H1 (cell line): ENCODE measurements at places on chromosomes 7 and 10. TPM values are rescaled to one million over a fixed set of nuclear protein-coding genes. Genes with fewer than 3 reads are reported as not detected.

- H3K36me3 ChIP-seq, result no peaks in the 10 kb centered on the region
- H3K27me3 ChIP-seq, result no peaks in the 10 kb centered on the region
- no peak overlapping the region for H3K4me3 ChIP-seq
- no peaks in the 10 kb centered on the region; the same call in 1 of the 2 replicates for H3K4me1 ChIP-seq
Observed at GRCh38 chr7:17195576-17195975, 102.9 kb upstream of the AHR start.

DNA sequence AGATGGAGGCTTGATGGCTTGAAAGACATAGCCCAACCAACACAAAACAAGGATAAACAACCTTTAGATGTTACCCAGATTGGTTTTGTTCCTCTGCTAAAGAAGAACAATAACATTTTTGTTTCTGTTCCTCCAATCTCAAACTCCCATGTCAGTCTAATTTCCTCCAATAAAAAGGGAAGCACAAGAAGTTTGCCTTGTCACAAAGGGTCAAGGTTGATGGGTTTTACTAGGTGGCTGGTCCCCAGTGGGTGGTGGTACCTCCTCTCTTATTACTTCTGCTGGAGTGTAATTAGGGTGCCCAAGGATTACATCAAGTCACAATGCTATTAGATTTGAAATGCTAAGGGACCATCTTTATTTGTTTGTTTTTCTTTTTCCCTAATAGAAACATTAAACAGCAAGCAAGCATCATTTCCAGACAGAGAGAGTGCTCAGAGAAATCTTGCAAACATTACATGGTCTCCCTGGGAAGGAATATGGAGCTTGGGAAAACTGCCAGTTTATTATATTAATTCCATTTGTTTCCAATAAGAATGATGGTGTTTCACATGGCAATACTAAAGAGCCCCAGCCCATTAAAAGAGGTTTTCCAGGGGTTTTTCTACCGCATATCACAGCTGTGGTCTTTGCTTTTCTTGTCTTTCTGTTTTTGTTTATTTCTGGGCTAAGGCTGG is 78.3 kb upstream of the AOAH start:
- no peak overlapping the region for H3K27ac ChIP-seq
- H3K4me3 ChIP-seq, result no peak overlapping the region
- no peaks in the 10 kb centered on the region for H3K27me3 ChIP-seq

GRCh38 chr10:34732926-34733325 is 82.2 kb downstream of the PARD3 start:
- H3K36me3 ChIP-seq, result no peaks in the 10 kb centered on the region
- DNase-seq, result no peak
- peaks cover 11% of the 10 kb centered on the region for H3K4me1 ChIP-seq
- H3K27ac ChIP-seq, result no peak overlapping the region

GRCh38 chr7:36048902-36049240 is 104.2 kb upstream of the EEPD1 start:
- H3K27me3 ChIP-seq, result no peaks in the 10 kb centered on the region
- H3K27ac ChIP-seq, result no peak overlapping the region
- H3K4me3 ChIP-seq, result no peak overlapping the region
- no peak for DNase-seq

The ZCWPW1 gene
- 0.51 and 0.75 TPM in 2 replicates for polyA plus RNA-seq
